C1 segment of cervical spinal cord (tissue), 14 donors: ENCODE measurements at places on chromosomes 2 and 18.
A peak's percentile ranks its signal among the peaks of the same experiment; 100 is the strongest.

GRCh38 chr2:41854227-41854626 lies 193.6 kb upstream of the PKDCC start:
- DNase-seq: no peak

DNA sequence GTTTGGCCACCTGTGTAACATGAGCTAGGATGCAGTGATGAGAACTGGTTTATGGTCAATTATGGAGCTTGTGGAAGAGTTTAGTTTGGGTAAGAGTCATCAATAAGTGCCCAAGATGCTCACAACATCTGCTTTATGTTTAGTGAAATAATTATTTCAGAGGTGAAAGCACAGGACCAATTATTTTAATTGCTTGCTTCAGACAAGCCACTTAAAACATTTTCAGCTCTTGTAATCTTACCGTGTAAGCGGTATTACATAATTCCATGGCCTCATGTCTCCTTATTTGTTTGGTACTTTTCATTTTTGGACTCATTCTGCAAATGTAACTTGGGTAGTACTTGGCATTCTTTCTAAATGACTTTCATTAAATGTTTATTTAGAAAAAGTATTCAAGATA lies 5.4 kb downstream of the B3GNT2 start:
- DNase-seq: no peak

DNA sequence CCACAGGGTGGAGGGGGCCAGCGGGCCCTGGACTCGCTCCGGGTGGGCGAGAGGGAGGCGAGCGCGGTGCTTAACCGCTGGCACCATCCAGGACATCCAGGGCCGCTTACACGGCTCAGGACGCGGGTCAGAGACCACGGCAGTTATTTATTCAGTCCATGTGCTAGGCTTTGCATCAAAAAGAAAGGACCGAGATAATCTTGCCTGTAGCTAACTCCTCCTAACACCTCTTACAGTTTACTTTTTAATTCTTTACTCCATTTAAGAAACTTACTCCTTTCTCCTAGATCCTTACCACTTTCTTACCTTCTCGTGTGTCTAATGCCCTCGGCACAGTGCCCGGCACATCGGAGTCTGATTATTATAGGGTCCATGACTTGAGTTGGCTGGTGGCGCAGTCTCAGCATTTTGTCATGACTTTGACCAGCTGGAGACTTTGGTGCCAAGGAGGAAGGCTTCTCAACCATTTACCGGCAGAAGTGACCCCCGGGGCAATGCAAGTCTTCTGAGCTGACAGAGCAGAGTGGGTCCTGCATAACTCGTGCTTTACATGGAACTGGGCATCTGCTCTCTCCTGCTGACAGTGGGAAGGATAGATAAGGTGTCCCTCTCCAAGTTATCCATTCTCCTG lies 503 bp downstream of the ANXA4 start:
- DNase-seq: no peak

- DNase-seq: no peak
Measured at GRCh38 chr2:97996679-97997078, 931 bp upstream of the TMEM131 start.

DNA sequence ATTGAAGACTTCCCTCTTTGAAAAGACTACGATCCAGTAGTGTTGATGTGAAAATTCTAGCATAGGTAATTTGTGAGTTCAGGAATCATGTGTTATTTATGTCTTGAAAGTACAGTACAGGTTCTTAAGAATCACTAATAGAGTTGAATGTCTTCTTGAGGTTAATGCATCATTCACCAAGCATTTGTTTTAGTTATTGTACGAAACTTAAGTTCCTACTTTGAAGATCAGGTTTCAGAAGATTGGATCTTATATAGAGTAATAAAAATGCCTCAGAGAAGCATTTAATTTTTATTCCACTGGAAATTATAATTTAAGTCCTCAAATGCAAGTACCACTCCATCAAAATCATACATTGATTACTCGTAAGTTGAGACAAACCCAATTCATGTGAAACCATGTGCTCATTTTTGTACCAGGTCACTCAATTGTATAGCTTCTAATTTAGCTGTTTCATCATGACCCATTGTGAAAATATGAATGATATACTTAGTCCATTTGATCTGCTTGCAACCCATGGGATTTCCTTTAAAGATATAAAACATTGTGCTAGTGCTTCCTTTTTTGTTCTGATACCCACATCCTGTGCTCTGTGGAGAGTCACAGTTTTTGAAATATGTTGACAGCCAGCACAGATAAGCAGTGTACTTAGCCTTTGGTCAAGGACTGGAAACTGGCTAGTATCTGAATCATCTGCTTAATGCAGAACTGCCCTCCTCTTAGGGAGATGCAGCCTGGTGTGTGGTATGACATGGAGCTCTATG lies 22.5 kb upstream of the RAB27B start:
- no peak for DNase-seq

- DNase-seq: no peak
Measured at GRCh38 chr2:34808426-34808825, 1209.3 kb upstream of the FAM98A start.

DNA sequence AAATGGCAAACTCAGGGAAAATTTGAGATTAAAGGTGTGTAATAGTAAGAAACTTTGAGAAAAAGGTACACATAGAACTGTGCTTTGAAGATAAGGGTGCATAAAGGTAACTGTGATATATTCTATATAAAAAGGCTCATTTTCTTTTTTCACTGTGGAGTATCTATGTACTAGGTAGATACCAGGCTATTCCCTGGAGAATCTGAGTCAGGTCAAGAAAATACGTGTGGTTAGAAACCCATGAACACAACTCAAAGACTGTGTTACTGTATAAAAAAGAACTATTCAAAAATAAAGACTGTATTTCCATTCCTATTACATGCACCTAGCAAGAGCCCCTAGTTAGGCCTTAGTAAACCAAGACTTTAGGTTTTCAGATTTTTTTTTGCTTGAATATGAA lies 100.1 kb upstream of the GRB14 start:
- no peak for DNase-seq

DNA sequence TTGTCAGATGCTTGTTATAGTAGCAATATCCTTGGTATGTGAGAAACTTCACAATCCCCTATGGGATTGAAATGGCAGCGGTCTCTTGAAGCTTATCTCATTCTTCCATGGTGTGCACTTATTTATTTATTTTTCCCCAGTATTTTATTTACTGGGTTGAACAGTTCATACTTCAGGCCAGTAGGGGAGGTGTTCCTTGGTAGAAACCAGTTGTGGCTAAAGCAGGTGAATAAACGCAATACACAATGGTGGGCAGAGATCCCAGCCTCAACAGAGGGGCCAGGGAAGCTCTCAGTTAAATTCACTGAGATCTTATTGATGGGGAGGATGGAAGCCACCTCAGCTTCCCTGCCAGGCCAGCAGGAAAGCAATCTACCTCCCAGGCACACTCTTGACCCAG lies 93.7 kb upstream of the SRD5A2 start:
- no peak for DNase-seq

GRCh38 chr18:79496978-79497637 lies 101.4 kb downstream of the NFATC1 start:
- no peak for DNase-seq

- DNase-seq: peak; percentile 46
Measured at GRCh38 chr2:219570924-219571310, 422 bp downstream of the OBSL1 start.

DNA sequence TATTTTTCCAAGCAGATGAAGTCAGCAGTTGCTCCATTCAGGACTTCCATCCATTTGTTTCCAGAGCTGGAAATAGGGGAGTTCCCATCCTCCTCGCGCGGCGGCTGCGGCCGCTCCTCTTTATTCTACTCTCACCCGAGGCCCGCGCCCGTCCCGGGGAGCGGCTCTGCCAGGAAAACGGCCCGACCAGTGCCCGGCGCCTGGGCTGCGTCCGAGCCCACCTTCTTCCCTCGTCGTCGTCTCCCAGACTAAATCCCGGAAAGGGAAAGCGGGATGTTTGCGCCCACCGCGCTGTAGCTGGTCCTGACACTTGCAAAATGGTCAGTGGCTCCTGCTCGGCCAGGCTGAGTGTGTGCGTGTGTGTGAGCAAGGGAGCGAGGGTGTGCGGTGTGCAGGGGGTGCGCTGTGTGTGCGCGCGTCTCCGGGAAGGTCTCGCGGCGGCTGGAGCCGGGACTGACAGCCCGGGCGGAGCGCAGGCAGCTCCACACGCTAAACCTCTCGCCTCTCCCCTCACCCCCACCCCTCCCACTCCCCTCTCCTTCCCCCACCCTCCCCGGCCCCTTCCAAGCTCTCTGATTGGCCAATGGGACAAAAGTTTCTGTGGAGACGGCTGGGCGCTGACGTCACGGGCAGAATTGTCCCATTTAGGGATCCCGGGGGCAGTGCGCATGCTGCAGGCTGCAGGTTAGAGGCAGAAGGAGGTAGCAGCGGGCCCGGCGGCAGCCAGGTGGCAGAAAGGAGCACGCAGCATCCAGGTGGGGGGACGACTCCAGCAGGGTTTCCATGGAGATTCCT lies at the start of gene NOL4:
Gene NOL4 (minus strand): TSS at position 491 of the 795 bp plus-strand sequence. CDS start 1,660 bp downstream, outside the sequence.
- DNase-seq: peak; percentile 10

GRCh38 chr2:147538088-147538487 lies 306.7 kb upstream of the ACVR2A start:
- DNase-seq: no peak

GRCh38 chr18:5414546-5414945 lies 119.0 kb upstream of the ZBTB14 start:
- no peak for DNase-seq

DNA sequence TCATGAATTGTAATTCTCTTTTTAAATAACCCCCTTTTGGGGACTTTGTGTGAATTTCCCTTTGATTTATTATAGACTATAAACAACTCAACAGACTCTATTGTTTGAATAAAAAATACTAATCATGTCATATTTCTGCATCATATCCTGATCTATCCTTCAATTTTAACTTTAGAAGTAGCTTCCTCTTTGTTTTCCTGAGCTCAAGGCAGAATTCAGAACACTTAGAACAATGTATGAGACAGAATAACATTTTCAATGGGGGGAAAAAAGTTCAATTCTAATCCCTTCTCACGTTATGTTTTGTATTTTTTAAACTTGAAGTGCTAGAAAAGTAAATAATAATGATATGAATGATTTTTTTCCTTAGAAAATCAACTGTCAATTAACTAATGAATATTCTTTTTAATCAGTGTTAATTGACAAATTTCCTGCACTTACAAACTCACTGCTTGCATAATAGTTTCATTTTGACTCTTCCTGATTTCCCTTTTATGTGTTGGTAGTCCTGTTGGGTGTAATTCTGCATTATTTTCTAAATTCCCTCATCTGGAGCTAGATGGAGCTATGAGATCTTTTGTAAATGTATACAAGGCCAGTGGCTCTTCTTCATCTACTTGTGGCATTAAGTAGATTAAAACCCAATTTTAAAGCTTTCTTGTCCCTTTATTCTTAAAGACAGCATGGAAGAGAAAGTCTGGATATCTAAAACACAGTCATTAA lies 326.1 kb downstream of the PARD3B start:
- no peak for DNase-seq

DNA sequence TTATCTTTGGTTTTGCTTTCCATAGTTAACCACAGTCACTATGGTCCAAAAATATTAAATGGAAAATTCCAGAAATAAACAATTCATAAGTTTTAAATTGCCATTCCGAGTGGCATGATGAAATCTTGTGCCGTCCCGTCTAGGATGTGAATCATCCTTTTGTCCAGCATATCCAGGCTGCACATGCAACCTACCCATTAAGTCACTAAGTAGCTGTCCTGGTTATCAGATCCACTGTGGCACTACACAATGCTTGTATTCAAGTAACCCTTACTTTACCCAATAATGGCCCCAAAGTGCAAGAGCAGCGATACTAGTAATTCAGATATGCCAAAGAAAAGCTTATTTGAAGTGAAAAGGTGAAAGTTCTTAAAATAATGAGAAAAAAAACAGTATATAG lies 10.7 kb downstream of the USP34 start:
- DNase-seq: no peak

DNA sequence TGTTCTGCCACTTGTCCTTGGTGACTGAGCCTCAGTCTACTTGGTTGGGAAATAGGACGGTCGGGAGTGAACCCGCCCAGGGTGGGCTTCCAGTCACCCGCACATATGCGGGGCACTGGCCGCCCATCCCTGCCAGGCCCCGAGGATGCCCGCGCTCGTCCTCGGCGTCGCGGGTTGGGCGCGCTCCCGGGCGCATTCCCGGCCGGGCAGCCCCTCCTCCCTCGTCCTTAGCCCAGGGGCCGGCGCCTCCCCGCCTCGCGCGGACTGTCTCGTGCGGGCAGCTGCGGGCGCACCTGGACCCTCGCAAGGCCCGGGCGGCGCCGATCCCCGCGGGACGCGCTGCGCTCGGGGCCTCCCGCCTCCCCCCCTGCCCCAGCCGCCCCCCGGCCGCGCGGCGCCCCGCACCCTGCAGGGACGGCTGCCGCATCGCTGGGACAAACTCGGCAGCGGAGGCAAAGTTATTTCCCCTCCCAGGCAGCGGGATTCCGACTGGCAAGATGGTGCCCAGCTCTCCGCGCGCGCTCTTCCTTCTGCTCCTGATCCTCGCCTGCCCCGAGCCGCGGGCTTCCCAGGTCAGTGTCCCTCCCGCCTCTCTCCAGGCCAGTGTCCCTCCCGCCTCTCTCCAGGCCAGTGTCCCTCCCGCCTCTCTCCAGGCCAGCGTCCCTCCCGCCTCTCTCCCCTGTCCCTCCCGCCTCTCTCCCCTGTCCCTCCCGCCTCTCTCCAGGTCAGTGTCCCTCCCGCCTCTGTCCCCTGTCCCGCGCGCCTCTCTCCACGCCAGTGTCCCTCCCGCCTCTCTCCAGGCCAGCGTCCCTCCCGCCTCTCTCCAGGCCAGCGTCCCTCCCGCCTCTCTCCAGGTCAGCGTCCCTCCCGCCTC lies at the start of gene FBLN7:
Gene FBLN7 (plus strand): TSS at position 227 of the 874 bp plus-strand sequence. CDS start 271 bp downstream, at position 498.
- peak; percentile 21 for DNase-seq

DNA sequence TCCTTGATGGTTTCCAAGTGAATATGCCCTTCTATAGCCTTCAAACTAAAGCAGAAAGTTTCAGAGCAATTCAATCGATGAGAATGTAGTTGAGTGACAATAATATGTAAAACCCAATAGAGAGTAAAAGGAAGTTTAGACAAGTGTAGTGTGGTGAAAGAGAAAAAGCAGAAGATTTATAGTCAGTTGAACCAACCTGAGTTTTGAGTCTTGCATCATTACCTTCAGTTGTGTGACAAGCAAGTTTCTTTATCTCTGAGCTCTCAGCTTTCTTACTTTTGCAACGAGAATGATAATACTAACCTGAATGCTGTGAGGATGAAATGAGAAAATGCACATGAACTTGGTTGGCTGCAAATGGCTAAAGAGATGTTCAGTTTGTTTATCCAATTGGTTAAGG lies 40.6 kb upstream of the TMEM247 start:
- no peak for DNase-seq

- DNase-seq: no peak
Measured at GRCh38 chr2:218482651-218483050, 63.7 kb downstream of the VIL1 start.

DNA sequence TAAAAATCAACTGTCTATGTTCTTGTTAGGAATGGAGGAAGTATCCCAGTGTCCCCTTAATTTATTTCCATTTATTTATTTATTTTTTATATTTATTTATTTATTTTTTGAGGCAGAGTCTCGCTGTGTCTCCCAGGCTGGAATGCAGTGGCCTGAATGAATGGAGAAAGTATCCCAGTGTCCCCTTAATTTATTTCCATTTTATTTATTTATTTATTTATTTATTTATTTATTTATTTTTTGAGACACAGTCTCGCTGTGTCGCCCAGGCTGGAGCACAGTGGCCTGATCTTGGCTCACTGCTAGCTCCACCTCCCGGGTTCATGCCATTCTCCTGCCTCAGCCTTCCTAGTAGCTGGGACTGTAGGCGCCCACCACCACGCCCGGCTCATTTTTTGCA lies 34.1 kb downstream of the MIB1 start:
- no peak for DNase-seq
